ENCODE measurements at places on chromosomes 3 and 15.

GRCh38 chr3:136495213-136495612, 245.1 kb downstream of the PCCB start:
- no peak for DNase-seq

DNA sequence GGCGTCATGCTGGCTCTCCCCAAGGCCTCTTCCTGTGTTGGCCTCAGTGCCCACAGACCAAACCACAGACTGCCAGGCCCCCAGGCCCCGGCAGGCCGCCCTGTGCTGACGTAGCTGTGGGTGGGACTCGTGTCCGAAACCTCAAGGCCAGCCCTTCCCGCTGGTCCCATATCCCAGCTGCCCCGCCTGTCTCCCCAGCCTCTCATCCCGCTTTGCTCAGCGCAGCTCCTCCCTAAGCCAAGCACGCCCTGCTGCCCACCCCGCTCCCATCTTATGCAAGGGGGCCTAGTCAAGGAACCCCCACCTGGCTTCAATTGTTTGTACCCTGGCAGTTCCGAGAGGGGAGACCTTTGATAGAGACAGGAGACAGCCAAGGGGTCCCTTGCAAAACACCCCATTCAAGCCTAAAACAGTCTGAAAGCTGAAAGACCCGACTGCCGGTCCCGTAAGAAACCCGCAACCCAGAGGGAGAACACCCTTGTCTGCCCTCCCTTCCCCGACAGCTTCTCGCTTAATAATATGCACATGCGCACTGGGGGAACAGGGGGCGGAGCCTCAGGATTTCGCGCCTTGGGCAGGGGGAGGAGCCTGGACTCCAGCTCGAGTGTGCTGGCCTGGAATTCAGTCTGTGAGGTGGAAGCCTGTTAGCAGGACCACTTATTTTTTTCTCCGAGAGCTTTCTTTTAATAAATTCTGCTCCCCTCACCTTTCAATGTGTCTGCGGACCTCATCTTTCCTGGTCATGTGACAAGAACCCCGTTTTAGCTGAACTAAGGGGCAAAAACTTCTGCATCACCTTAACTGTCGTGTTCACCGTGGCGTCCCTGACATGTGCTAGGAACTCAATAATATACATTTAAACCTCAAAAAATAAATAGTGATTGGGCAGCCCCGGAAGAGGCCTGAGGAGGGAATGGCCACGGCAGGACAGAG, 17.2 kb downstream of the TNFAIP8L3 start:
- DNase-seq: no peak

DNA sequence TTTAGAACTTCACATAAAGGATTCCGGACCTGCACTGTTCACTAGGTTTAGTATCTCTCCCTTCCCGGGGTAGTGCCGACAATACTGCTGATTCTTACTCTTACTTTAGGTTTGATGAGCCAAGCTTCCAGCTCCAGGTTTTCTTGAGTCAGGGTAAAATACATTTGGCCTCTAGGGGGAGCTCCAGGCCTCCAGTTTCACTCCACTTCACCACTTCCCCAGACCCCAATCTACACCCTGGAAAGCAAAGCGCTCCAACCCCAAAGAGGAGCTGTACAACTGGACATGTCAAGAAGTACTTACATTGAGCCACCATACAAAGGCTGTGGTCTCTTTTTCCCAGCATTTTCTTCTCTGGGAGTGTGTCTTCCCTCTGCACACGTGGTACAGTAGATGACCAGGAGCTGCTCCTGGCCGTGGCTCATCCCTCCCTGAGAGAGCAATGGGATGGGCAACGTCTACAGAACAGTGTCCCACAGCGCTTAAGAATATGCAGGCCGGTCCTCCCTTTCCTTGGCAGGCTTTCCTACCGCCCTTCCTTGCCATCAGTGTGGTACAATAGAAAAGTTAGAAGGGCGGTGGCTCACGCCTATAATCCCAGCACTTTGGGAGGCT, 93.9 kb upstream of the CCDC80 start:
- peak; percentile 85 for DNase-seq

GRCh38 chr3:65960087-65960486, 78.6 kb downstream of the MAGI1 start:
- no peak for DNase-seq

- no peak for DNase-seq
Observed at GRCh38 chr15:76953913-76954312, 22.4 kb downstream of the RCN2 start.
